ENCODE measurements at places on chromosomes 6 and 20. TPM values are rescaled to one million over a fixed set of nuclear protein-coding genes. Genes with fewer than 3 reads are reported as not detected.

GRCh38 chr6:130964289-130964688 is 98.8 kb downstream of the EPB41L2 start:
- no peaks in the 10 kb centered on the region for H3K4me1 ChIP-seq
- H3K27ac ChIP-seq: no peak overlapping the region
- no peaks in the 10 kb centered on the region for H3K36me3 ChIP-seq

HFE gene
- 0.98 TPM for total RNA-seq

- no peak overlapping the region for H3K27ac ChIP-seq
- no peaks in the 10 kb centered on the region for H3K27me3 ChIP-seq
- no peaks in the 10 kb centered on the region for H3K36me3 ChIP-seq
- H3K4me3 ChIP-seq: no peak overlapping the region
These were observed 92.3 kb downstream of the RFPL4B start for GRCh38 chr6:112439432-112439831.

GRCh38 chr20:52402950-52403349 is 211.4 kb upstream of the ZFP64 start:
- no peaks in the 10 kb centered on the region for H3K27me3 ChIP-seq
- no peaks in the 10 kb centered on the region for H3K36me3 ChIP-seq
- DNase-seq: no peak
- no peaks in the 10 kb centered on the region for H3K4me1 ChIP-seq
- H3K4me3 ChIP-seq: no peak overlapping the region

MED20 gene
- 46.0 TPM for total RNA-seq

DNA sequence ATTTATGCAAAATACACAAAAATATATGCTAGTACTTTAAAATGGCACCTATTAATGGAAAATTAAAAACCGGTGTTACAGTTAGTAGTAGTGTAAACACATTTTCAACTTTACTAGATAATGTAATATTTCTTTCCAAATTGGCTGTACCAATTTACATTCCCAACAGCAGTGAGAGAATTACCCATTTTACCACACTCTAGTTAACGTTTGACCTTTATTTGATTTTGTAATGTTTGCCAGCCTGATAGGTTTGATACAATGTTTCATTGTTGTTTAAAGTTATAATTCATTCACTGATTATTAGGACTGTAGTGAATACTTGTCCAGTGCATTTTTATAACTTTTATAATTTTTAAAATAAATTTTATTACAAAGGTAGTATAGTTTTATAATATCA is 182.1 kb downstream of the EYA4 start:
- H3K36me3 ChIP-seq: no peaks in the 10 kb centered on the region
- no peak overlapping the region for H3K27ac ChIP-seq
- no peak overlapping the region for H3K4me3 ChIP-seq
- H3K27me3 ChIP-seq: no peaks in the 10 kb centered on the region
- H3K4me1 ChIP-seq: no peaks in the 10 kb centered on the region

- DNase-seq: no peak
- no peak overlapping the region for H3K4me3 ChIP-seq
- no peaks in the 10 kb centered on the region for H3K27me3 ChIP-seq
- no peak overlapping the region for H3K27ac ChIP-seq
These were observed 121.0 kb downstream of the BCAS1 start for GRCh38 chr20:53949319-53949839.

CD24 gene
- 27.1 TPM for total RNA-seq

- H3K27ac ChIP-seq: no peak overlapping the region
- DNase-seq: no peak
- H3K36me3 ChIP-seq: no peaks in the 10 kb centered on the region
- no peaks in the 10 kb centered on the region for H3K4me1 ChIP-seq
- no peak overlapping the region for H3K4me3 ChIP-seq
These were observed 8.4 kb upstream of the TJAP1 start for GRCh38 chr6:43468748-43469681.
